Hematopoietic multipotent progenitor cell treated with erythropoietin and hydrocortisone succinate and interleukin-3 and kit ligand, for 4 days (in vitro differentiated cells): ENCODE measurements at places on chromosomes 7 and 10.
A peak's percentile ranks its signal among the peaks of the same experiment; 100 is the strongest.

DNA sequence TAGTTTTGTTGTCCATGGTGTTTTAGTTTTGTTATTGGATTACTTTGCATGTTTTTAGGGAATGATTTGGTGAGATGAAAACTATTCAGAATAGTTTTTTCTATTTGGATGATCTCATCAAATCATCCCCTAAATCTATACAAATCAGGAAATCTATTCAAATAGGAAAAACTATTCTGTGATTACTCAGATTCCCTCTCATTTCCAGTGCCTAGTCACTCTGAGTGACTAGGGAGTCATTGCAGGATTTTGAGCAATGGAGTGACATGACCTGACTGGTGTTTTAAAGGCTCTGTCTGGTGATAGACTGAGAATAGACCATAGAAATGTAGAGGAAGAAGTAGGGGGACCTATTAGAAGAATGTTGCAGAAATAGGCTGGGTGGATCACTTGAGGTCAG, 72.4 kb downstream of the TPST1 start:
- no peak for DNase-seq

- DNase-seq: no peak
Observed at GRCh38 chr10:126661841-126662515, 8.5 kb downstream of the C10orf90 start.

GRCh38 chr7:49014870-49015269, 90.5 kb downstream of the CDC14C start:
- DNase-seq: no peak

GRCh38 chr7:84821671-84822534, 365.0 kb downstream of the SEMA3D start:
- DNase-seq: no peak

DNA sequence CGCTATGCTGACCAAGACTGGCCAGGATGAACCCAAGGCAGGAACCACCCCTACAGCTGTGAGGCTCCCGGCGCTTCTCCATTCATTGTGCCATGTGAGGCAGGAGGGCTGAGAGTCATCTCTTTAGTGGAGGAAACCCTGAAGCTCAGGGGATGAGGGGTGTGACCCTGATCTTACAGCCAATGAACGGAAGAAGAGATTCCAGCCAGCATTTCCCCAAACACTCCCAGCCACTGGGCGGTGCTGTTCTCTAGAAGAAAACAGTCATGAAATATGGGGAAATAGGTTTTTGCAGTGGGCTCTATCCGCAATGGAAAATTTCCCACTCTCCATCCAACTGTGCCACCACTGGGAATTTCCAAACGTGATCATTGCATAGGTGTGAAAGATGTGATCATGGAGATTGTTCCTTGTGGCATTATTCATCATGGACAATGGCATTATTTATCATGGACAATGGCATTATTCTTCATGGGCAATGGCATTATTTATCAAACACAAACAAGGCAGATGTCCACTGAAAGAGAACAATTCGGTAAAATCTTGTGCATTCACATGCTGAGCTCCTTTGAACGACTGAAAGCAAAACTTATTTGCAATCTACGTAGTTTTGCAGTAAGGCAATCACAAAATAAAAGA, 14.0 kb upstream of the SLC18A2 start:
- DNase-seq: peak; percentile 90

DNA sequence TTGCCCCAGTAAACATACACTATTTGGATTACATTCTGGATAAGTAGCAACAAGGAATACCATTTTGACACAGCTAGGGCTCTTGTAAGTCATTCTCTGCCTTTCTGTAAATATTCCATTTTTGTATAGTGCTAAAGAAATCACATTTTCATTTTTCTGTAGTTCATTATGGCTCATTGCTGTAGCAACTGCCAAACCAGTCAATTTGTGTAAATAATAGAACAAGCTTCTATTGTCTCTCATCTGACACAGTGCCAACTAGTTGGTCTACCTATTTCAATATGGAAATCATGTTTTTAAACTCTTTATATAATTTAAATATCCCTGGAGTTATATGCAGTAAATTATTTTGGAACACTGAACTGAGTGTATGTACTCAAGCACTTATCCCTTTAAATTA, 193.7 kb downstream of the RELN start:
- no peak for DNase-seq

GRCh38 chr7:49001610-49002033, 77.3 kb downstream of the CDC14C start:
- peak; percentile 71 for DNase-seq

DNA sequence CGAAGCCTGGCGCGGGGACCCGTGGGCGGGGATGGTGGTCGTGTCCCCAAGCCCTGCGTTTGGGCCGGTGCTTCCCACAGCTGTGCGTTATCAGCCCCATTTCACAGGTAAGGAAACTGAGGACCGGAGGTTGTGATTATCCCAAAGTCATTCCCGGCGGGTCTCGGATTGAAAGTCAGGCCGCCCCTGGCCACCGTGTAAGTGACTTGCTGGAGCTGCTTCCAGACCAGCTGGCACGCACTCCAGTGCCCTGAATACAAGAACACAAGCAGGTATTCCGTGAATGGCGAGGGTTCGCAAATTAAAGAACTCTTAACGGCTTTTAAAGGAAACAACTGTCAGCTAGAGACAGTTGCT, 675 bp upstream of the ATE1 start:
- peak; percentile 53 for DNase-seq

GRCh38 chr7:119802147-119802546, 470.8 kb upstream of the KCND2 start:
- DNase-seq: no peak

DNA sequence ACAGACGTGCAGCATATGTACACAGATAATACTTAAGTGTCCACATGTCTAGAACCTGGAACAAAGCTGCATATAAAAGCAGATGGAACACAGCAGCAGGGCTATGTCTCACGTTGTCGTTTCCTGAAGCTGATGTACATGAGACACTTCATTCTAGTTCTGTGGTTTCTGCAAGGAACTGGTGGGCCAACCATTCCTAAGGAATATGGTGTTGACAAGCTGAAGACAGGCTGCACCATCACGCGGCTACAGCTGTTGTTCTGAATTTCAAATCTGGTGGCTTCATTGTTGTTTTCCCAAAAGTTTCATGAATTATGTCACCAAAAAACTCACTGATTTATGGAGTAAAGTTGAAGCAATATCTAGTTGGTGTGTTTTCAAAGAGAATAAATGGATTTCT, 33.7 kb downstream of the PRKAG2 start:
- no peak for DNase-seq

DNA sequence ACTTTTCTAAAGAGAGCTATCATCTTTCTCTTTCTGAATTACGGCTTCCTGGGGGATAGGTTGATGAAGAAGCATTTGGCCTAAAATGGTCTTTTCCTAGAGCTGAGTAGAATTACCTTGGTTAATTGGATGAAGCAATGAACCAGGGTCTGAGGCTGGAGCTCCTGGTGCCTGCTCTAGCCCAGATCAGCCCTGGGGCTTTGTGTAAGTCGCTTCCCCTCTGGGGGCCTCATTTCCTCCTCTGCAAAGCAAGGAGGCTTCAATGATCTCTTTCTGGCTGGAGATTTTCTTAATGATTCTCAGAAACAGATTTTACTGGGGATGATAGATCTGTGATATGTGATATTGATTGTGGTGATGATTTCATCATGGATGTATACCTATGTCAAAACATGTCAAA, 3.5 kb upstream of the CPA2 start:
- DNase-seq: peak; percentile 22

- no peak for DNase-seq
Observed at GRCh38 chr7:117756586-117757085, 116.6 kb downstream of the CTTNBP2 start.

- DNase-seq: no peak
Observed at GRCh38 chr7:100358027-100358856, at the start of gene PILRB. Gene PILRB (plus strand): TSS chr7:100358117. CDS start chr7:100358303, 186 bp downstream.
